ENCODE measurements at places on chromosomes 3 and 15. TPM values are rescaled to one million over a fixed set of nuclear protein-coding genes. Genes with fewer than 3 reads are reported as not detected.
A peak's percentile ranks its signal among the peaks of the same experiment; 100 is the strongest.

- no peak for DNase-seq
Measured at GRCh38 chr15:95799286-95800200, 531.0 kb upstream of the NR2F2 start.

DNA sequence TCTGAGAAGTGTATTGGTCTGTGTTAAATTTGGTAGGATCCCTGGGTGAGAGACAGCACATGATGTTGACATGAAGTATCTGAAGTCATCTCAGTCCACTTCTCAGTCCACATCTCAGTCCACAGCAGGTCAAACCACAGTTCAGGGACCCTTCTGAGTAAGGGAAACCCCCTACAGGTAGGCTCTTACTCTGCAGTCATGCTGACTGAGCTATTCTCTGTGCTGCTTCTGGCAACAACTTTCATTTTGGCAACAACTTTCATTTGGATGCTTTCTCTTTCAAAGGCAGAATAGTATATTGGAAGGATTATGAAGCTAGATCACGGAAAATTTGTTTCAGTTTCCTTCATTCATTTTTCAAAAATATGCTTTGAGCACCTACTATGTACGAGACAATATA, 178.2 kb upstream of the GOLIM4 start:
- DNase-seq: no peak

- DNase-seq: no peak
Measured at GRCh38 chr3:32597656-32598055, 27.0 kb upstream of the DYNC1LI1 start.

- peak; percentile 46 for DNase-seq
Measured at GRCh38 chr15:50797926-50798325, 32.4 kb upstream of the SPPL2A start.

- no peak for DNase-seq
Measured at GRCh38 chr3:171255236-171255806, 204.9 kb downstream of the TNIK start.

DNA sequence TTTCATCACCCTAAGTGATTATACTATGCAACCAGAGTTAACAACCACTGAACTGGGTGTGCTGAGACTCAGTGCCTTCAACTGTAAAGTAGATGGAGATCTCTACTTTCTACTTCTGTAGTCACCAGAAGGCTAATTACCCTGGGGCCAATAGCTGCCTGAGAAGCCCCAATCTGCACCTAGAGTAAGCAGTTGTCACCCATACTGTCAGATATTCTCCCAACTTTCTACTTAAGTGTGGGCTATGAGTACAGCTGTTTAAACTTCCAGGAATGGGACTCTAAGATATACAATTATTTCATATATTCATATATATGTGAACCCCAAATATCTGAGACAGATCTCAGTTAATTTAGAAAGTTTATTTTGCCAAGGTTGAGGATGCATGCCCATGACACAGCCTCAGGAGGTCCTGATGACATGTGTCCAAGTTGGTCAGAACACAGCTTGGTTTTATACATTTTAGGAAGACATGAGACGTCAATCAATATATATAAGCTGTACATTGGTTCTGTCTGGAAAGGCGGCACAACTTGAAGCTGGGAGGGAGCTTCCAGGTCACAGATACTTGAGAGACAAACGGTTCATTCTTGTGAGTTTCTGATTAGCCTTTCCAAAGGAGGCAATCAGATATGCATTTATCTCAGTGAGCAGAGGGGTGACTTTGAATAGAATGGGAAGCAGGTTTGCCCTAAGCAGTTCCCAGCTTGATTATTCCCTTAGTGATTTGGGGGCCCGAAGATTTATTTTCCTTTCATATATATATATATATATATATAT, 41.9 kb downstream of the CCNL1 start:
- DNase-seq: no peak

- no peak for DNase-seq
Measured at GRCh38 chr3:73179601-73180000, 118.1 kb downstream of the EBLN2 start.

DNA sequence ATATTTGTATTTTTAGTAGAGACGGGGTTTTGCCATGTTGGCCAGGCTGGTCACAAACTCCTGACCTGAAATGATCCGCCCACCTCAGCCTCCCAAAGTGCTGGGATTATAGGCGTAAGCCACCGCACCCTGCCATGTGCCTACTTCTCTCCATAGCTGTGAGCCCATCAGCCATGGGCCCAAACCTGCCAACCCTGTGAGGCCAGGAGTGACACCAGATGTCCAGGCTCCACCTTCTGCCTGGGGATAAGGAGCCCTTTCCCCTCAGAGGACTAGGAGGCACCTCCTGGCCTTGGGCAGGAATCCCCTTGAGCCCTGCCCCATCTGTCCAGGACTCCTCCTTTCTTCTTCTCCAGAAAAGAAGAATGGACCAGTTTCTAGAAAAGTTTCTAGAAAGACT, 14.2 kb upstream of the RFT1 start:
- no peak for DNase-seq

The TMA7 gene
- total RNA-seq: 152 TPM

DNA sequence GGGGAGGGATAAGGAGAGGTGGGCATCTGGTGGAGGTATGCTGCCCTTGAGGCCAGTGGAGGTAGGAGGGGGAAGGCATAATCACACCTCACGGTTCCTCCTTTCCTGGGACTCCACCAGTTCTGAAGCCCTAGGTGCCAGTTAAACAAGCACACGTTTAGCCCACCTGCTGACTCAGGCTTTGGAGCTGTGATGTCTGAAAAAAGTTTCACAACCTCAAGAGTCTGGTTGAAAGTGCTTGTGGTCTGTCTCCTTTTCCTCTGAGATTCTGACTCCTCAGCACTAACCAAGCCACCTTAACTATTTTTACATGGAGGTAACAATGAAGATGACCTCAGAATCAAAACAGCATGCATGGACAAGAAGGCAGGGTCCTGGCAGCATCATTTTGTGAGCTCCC, 23.0 kb downstream of the HPS3 start:
- no peak for DNase-seq

DNA sequence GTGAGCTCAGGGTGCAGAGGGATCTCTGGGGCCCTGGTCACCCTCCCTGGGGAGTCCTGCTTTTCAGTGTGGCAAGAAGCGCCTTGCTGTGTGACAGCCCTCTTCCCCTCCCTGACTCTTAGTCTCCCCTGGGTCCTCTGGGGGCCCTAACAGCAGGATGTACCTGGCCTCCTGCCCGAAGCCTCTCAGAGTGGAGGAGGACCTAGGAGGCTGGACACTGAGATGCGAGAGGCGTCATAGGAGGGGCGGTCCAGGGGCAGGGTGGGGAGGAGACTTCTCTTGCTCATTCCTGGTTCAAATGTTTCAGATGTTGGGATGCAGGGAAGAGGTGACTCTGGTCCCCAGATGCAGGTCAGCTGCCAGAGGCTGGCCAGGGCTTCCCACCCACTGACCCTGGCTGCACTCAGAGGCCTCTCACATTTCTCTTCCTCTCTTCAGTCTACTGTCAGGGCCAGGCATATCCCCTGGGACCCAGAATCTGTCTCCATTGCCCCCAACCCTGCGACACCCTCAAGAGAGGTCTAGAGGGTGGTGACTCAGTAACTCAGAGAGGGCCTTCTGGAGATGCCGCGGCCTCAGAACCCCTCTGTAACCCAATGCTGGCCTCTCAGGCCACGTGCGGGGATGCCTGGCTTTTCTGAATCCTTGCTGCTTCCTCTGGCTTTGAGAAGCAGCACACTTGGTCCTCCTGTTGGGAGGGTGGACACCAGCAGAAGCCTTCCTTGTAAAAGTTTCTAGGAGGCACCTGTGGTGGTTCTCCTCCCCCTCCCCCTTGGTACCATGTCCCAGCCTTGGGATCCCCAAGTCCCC, 25.9 kb downstream of the SNX33 start:
- peak; percentile 70 for DNase-seq

- no peak for DNase-seq
Measured at GRCh38 chr3:87895983-87896382, 162.8 kb downstream of the CGGBP1 start.

DNA sequence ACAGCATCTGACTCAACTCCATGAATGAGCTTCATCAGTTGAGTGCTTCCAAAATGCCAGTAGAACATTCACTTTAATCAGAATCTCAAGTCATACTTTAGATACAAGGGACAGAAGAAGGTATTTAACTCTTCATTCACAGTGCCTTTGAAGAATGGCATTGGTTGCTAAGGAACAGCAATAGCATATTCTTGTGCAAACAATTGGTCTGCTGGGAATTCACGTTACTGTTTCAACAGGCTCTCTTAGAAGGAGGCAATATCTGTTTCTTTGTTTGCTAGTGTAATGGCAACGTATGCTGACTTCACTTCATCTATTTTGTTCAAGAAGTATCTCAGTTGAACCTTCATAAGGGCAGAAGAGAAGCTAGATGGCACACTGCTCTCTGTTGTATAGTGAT, 113.9 kb downstream of the TMEM108 start:
- DNase-seq: peak; percentile 61

GRCh38 chr3:130658678-130659077, 88.0 kb downstream of the PIK3R4 start:
- DNase-seq: peak; percentile 75

GRCh38 chr3:56683122-56683817, at the start of gene TASOR:
Gene TASOR (minus strand): TSS chr3:56683265. CDS start chr3:56683006, 259 bp downstream.
- DNase-seq: peak; percentile 87

DNA sequence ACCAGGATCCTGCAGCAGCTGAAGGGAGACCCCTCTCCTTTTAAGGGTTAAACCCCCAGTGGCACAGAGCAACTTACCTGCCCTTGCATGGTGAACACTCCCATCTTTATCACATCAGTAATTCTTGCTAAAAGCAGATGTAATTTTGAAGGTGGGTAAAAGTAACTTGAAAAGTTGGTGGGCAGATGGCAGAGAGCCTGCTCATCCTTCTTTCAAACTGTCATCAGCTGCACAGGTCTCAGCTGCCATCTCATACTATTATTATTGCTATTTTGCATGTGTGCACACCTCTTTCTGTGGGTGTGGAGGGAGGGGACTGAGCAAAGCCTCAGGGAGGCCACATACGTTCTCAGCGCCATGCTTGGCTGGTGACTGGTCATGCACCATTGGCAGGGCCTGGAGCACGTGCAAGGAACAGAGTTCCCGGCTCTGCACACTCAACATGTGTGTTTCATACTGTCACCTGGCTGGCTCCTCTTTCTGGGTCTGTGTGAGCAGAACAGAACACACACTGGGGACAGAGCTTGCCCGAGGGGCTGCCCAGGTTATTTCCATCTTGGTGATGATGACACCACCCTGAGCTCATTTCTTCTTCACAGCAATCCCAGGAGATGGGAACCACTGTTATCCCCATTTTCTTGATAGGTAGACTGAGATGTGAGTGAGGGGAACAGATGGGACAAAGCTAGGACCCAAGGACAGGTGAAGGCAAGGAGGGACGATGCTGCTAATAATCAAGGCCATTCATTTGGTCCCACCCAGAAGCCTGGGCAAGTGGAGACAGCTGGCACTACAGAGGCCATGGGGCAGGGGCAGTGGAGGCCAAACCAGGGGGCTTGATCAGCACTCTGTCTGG, 95.8 kb upstream of the KLF13 start:
- DNase-seq: no peak

The FEZF2 gene
- total RNA-seq: not detected

- DNase-seq: no peak
Measured at GRCh38 chr3:195802261-195802701, 9.4 kb downstream of the MUC4 start.

DNA sequence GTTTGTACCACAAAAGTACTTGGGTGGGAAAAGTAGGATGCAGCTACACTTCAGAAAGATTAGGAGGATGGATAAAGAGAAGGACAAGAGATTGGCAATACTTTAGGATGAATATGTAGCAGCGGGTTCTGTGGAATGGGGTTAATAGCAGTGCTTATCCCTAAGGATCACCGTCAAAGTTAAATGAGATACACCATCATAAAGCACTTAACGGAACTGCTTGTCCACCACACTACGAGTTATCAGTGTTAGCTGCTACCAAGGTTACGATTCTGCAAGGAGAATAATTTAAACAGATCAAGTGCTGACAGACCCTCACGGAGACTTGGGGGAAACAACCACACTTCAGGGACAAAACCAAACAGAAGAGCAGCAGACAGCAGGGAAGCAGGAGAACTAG, 963 bp downstream of the SHQ1 start:
- DNase-seq: no peak

- no peak for DNase-seq
Measured at GRCh38 chr15:33844186-33844585, 124.1 kb upstream of the CHRM5 start.

The CHST14 gene
- total RNA-seq: 20.0 TPM

GRCh38 chr15:64205202-64205601, 42.4 kb upstream of the PPIB start:
- DNase-seq: no peak

DNA sequence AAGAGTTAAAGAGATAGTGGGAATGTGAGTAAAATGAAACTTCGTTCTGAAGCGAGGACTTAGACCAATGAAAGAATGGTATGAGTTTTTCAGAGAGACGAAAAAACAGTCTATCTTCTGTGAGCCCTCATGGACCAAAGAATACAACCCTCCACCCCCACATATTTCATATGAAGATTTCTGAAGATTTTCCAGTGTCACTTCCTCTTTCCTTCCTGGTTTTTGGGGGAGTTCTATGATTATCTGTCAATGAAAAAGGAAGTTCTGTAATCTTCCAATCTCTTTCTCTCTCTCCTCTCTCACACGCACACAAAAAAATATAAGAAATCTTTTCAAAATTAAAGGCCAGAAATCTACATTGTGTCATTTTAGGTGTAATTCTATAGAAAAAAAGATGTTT, 27.7 kb downstream of the CMSS1 start:
- no peak for DNase-seq

The FBXL2 gene
- 9.4 TPM for total RNA-seq

DNA sequence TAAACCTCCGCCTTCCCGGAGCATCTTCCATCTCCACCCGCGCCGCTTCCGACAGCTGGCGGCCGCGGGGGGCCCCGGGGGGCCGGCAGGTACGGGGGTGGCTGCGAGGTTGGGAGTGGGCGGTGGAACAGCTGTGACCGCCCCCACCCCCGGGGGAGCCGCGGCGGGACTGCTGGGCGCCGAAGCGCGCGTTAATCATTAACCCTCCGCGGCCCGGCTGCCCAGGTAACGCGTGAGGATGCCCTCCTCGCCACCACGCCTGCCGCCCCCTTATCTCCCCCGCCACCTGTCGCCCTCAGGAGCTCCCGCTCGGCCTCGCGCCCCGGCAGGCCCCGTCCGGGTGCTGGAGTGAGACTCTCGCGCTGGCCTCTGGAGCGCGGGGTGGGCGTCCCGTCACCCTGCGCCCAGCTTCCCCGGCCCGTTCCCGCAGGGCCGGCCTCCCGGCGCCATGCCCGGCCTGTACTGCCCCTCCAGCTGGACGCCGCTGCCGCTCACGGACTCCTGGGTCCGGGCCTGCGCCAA, 757 bp downstream of the VWA5B2 start:
- DNase-seq: no peak

GRCh38 chr15:45606841-45607240, 19.7 kb downstream of the BLOC1S6 start:
- no peak for DNase-seq

The DNAH12 gene
- 37.8 TPM for total RNA-seq
